ENCODE measurements at places on chromosomes 3 and 15. TPM values are rescaled to one million over a fixed set of nuclear protein-coding genes. Genes with fewer than 3 reads are reported as not detected.

The KLF15 gene
- not detected for total RNA-seq

The ERICH6 gene
- total RNA-seq = 0.21 TPM

The NLGN1 gene
- total RNA-seq = 0.10 TPM

The MAP6D1 gene
- total RNA-seq = 3.8 TPM

The PAQR9 gene
- not detected for total RNA-seq

The OR5K2 gene
- total RNA-seq = not detected

The C2CD4B gene
- total RNA-seq = 0.21 TPM

The FAIM gene
- 2.5 TPM for total RNA-seq

The TGM4 gene
- not detected for total RNA-seq

The ZPLD1 gene
- not detected for total RNA-seq

The GLT8D1 gene
- 7.6 TPM for total RNA-seq

The LSMEM2 gene
- total RNA-seq = not detected
